ENCODE measurements at places on chromosomes 6 and 20. TPM values are rescaled to one million over a fixed set of nuclear protein-coding genes. Genes with fewer than 3 reads are reported as not detected.

The ENPP5 gene
- total RNA-seq: 3.5 TPM

The TAAR1 gene
- not detected for total RNA-seq

The GMNN gene
- 67.2 TPM for total RNA-seq

The JPH2 gene
- 12.9 TPM for total RNA-seq

The MYBL2 gene
- 4.6 TPM for total RNA-seq

The MAPK13 gene
- total RNA-seq: 186 TPM

The CCDC170 gene
- total RNA-seq: 0.67 TPM

The LY6G6F gene
- not detected for total RNA-seq

The CNKSR3 gene
- total RNA-seq: 11.6 TPM

The CST5 gene
- not detected for total RNA-seq

The CST1 gene
- not detected for total RNA-seq

The GHRH gene
- total RNA-seq: not detected

The C20orf204 gene
- total RNA-seq: 1.7 TPM

The ARMH2 gene
- not detected for total RNA-seq

The NOX3 gene
- total RNA-seq: not detected

The GNAS-AS1 gene
- total RNA-seq: 0.87 TPM

The DDX27 gene
- total RNA-seq: 28.3 TPM

The KIF6 gene
- 0.14 TPM for total RNA-seq

The SAMD5 gene
- 13.4 TPM for total RNA-seq

The ZNF337 gene
- 8.0 TPM for total RNA-seq

The DYNLT2 gene
- total RNA-seq: 1.6 TPM

The RAB22A gene
- 27.4 TPM for total RNA-seq

The RPL10A gene
- 901 TPM for total RNA-seq

The SEL1L2 gene
- total RNA-seq: not detected
